Activated CD8-positive, alpha-beta T cell treated with anti-CD3 and anti-CD28 coated beads for 36 hours (primary cell): ENCODE measurements at places on chromosomes 5 and 9.
A peak's percentile ranks its signal among the peaks of the same experiment; 100 is the strongest.

GRCh38 chr5:65034029-65034812 is 265.5 kb downstream of the CWC27 start:
- no peaks in the 10 kb centered on the region for H3K36me3 ChIP-seq
- H3K27ac ChIP-seq, result peak overlapping the region; percentile 80
- no peak for DNase-seq
- H3K4me3 ChIP-seq, result peak overlapping the region; percentile 48

GRCh38 chr9:82524407-82524806 is 535.8 kb downstream of the SPATA31D1 start:
- H3K27me3 ChIP-seq, result no peaks in the 10 kb centered on the region
- H3K4me1 ChIP-seq, result no peaks in the 10 kb centered on the region

GRCh38 chr9:22617156-22617555 is 170.5 kb downstream of the DMRTA1 start:
- H3K4me3 ChIP-seq, result no peak overlapping the region
- no peak for DNase-seq
- H3K27me3 ChIP-seq, result no peaks in the 10 kb centered on the region
- H3K27ac ChIP-seq, result no peak overlapping the region
- H3K36me3 ChIP-seq, result no peaks in the 10 kb centered on the region

- DNase-seq, result no peak
- H3K4me3 ChIP-seq, result no peak overlapping the region
- peaks cover 15% of the 10 kb centered on the region for H3K27me3 ChIP-seq
- no peaks in the 10 kb centered on the region for H3K36me3 ChIP-seq
These were observed 653.6 kb downstream of the RAB3C start for GRCh38 chr5:59236448-59236847.

DNA sequence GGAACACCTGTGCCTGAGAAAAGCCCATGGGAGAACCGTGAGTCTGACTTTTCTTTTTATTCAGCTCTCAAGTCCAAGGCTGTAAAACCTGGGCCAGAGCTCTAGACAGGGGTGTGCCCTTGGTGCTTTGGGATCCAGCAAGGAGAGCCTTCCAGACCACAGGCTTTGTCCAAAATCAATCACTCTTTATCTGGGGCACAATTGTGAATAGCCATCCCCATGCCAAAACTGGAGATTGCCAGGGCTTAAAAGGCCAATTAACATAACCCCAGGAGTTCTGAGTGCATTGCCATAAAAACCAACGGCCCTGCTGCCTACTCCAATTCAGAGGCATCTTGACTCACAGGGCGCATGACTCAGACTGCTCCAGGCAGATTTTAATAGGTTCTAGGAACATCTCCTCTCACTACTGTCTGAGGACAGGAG is 391.8 kb downstream of the ARHGEF28 start:
- peaks cover 5% of the 10 kb centered on the region for H3K27me3 ChIP-seq
- H3K4me1 ChIP-seq, result no peaks in the 10 kb centered on the region
- H3K36me3 ChIP-seq, result no peaks in the 10 kb centered on the region

DNA sequence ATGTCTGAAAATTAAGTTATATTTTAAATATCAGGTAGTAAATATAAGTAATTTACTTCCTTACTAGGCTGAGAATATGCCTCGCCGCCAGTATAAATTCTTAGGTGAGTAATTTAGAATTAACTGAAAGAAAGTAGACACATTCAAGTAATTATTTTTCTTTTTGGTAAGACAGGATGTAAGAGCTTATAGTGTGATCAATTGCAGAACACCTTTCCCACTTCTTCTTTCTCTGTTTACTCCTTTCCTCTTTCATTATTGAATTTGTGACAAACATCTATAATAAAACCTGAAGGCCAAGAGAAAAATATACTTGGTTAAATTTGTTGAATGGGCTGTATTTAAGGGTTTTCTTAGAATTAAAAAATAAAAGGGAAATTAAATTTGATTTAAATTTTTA is 195.1 kb upstream of the CDKN2B start:
- peaks cover 19% of the 10 kb centered on the region for H3K4me1 ChIP-seq
- DNase-seq, result no peak
- no peaks in the 10 kb centered on the region for H3K36me3 ChIP-seq
- no peak overlapping the region for H3K27ac ChIP-seq
- H3K27me3 ChIP-seq, result peaks cover 6% of the 10 kb centered on the region

DNA sequence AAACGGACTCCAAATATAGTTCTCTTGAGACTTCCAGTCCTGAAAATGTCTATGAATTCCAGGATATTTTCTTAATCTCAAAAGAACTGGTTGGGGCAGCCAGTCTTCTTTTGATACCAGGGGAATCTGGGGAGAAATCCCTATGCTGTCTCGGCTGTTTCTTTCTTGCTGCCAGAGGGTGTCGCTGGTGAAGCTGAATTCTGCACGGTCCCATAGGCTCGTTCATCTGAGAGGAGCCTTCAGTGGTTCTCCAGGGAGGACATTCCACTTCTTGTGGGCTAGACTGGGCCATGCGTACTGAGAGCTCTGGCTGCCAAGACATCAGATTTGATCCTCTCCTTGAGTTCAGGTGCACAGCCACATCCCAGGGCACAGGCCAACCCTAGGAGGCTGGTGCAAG is 155.0 kb upstream of the CLINT1 start:
- H3K4me3 ChIP-seq, result no peak overlapping the region
- peaks cover 22% of the 10 kb centered on the region for H3K27me3 ChIP-seq
- DNase-seq, result peak; percentile 7
- H3K36me3 ChIP-seq, result no peaks in the 10 kb centered on the region

GRCh38 chr9:116566677-116567488 is 120.2 kb upstream of the TRIM32 start:
- no peak overlapping the region for H3K4me3 ChIP-seq
- no peaks in the 10 kb centered on the region for H3K27me3 ChIP-seq
- no peak overlapping the region for H3K27ac ChIP-seq
- H3K36me3 ChIP-seq, result no peaks in the 10 kb centered on the region
- H3K4me1 ChIP-seq, result no peaks in the 10 kb centered on the region

DNA sequence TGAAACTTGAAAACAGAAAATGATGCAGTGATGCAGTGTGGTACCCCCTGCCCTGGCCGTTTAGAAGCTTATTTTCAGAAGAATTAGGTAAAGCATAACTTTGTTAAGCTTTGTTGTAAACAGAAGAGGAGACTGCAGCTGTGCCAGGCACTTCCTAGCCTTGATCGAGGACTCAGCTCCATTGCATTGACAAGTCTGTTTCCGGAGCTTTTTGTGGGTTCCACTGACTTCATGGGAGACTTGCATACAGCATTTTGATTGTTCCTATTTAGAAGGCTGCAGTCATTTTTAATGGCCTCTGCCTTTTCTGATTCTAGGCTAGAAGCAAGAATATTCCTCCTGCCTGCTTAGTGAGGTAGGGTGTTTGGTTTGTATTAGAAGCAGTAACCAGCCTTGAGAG is 12.3 kb downstream of the MVB12B start:
- no peak overlapping the region for H3K27ac ChIP-seq
- H3K36me3 ChIP-seq, result peaks cover 8% of the 10 kb centered on the region
- H3K4me3 ChIP-seq, result no peak overlapping the region
- H3K4me1 ChIP-seq, result peaks cover 6% of the 10 kb centered on the region
- no peaks in the 10 kb centered on the region for H3K27me3 ChIP-seq

- H3K36me3 ChIP-seq, result no peaks in the 10 kb centered on the region
- no peak overlapping the region for H3K27ac ChIP-seq
- no peak for DNase-seq
- peaks cover 16% of the 10 kb centered on the region for H3K4me1 ChIP-seq
These were observed 98.3 kb upstream of the CDKN2B start for GRCh38 chr9:22107202-22108045.

DNA sequence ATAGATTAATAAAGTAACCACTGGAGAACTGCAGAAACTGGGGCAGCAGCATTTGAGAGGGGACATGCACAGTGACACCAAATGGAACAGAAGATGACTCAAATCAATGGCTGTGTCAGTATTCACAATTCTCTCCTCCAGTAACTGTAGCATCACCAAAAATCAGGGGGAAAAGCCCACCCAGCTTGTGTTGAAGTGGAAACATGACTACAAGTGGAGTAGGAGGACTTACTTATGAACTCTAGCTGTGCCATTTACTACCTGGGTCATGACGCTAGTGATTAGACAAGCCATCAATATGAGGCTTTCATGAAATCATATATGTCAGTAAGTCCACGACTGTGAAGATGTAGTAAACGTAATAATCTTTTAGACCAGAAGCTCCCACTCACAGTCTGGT is 199.8 kb upstream of the PTGER4 start:
- peak overlapping the region; percentile 83 for H3K27ac ChIP-seq
- H3K27me3 ChIP-seq, result no peaks in the 10 kb centered on the region
- H3K4me3 ChIP-seq, result peak overlapping the region; percentile 51
- no peaks in the 10 kb centered on the region for H3K36me3 ChIP-seq
- DNase-seq, result peak; percentile 50

GRCh38 chr5:26390608-26391007 is 647.8 kb downstream of the CDH9 start:
- no peaks in the 10 kb centered on the region for H3K36me3 ChIP-seq
- H3K27ac ChIP-seq, result no peak overlapping the region
- H3K27me3 ChIP-seq, result no peaks in the 10 kb centered on the region
- no peak for DNase-seq

GRCh38 chr9:110030632-110031031 is 177.3 kb downstream of the C9orf152 start:
- no peaks in the 10 kb centered on the region for H3K36me3 ChIP-seq
- no peak overlapping the region for H3K27ac ChIP-seq
- H3K4me1 ChIP-seq, result peaks cover 13% of the 10 kb centered on the region
- H3K4me3 ChIP-seq, result no peak overlapping the region
- DNase-seq, result no peak

GRCh38 chr5:69032009-69032408 is 61.8 kb upstream of the SLC30A5 start:
- H3K27me3 ChIP-seq, result peaks cover 2% of the 10 kb centered on the region
- no peak overlapping the region for H3K27ac ChIP-seq
- H3K4me1 ChIP-seq, result no peaks in the 10 kb centered on the region
- no peaks in the 10 kb centered on the region for H3K36me3 ChIP-seq

- no peak overlapping the region for H3K4me3 ChIP-seq
- H3K27ac ChIP-seq, result no peak overlapping the region
- peaks cover 73% of the 10 kb centered on the region for H3K27me3 ChIP-seq
- H3K4me1 ChIP-seq, result peaks cover 23% of the 10 kb centered on the region
These were observed 5.1 kb downstream of the GDNF start for GRCh38 chr5:37834542-37835379.

DNA sequence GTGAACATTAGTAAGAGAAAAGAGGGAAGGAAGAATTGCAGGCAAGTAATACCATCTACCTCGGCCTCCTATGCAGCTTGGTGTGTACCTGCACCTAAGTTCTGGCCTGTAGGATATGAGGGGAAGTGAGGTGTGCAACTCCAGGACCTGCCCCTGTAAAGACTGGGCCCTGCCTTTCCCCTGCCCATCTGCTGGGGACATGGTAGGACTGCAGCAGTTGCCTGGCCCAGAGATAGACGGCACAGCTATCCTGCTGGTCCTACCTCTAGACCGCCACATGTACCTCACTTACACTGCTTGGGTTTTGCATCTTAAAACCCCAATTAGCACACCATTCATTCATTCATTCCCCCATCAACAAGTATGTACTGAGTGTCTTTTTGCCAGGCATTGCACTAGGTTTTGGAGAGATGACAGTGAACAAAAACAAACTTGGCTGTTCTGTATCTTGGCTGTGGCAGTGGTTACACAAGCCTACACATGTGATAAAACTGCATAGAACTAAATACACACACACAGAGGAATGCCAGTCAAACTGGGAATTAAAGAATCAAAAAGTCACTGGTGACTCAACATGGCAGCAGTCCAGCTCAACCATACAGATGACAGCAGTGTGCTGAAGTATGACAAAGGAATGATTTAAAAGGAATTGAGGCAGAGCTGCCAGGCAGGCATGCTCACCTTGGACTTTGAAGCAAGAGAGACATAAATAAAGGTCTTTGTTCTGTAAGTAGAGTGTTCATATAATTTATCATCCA is 23.3 kb upstream of the MGAT1 start:
- H3K36me3 ChIP-seq, result peaks cover 21% of the 10 kb centered on the region
- peaks cover 26% of the 10 kb centered on the region for H3K4me1 ChIP-seq
- H3K27me3 ChIP-seq, result no peaks in the 10 kb centered on the region
- H3K27ac ChIP-seq, result no peak overlapping the region
- peak; percentile 32 for DNase-seq

GRCh38 chr9:92771309-92771708 is 6.7 kb upstream of the BICD2 start:
- no peaks in the 10 kb centered on the region for H3K36me3 ChIP-seq
- peaks cover 3% of the 10 kb centered on the region for H3K27me3 ChIP-seq
- H3K4me1 ChIP-seq, result peaks cover 8% of the 10 kb centered on the region
- DNase-seq, result no peak
- no peak overlapping the region for H3K4me3 ChIP-seq

- no peak overlapping the region for H3K27ac ChIP-seq
- no peak for DNase-seq
- no peaks in the 10 kb centered on the region for H3K4me1 ChIP-seq
- no peak overlapping the region for H3K4me3 ChIP-seq
- no peaks in the 10 kb centered on the region for H3K36me3 ChIP-seq
These were observed 46.9 kb downstream of the ACTBL2 start for GRCh38 chr5:57435701-57436134.

DNA sequence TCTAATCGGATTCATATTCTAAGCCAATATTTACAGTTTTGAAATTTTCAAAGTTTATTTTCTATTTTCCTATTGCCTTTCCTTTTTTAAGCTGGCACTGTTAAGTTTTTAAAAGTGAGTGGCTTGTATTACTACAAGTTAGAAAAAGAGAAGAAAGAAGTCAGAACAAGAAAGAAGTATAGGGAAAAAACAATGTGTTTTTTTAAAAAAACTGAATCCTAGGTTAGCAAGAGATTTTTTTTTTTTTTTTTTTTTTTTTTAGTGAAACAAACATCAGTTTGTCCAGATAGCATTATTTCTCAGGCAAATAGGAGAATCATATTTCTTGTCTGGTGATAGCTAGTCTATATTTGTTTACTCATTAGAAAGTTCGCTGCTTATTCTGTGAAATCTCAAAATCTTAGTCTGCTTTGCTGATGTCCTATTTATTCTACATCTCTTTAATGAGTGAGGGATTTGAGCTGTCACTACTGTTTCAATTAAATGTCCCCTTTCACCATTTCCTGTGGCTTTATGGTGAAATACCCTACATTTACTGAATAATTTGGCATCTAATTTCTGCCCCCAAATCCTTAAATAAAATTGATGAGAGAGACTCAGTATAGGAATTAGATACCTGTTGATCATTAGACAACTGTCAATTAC is 19.1 kb upstream of the LMNB1 start:
- no peaks in the 10 kb centered on the region for H3K27me3 ChIP-seq
- peaks cover 38% of the 10 kb centered on the region for H3K4me1 ChIP-seq
- H3K27ac ChIP-seq, result peak overlapping the region; percentile 72
- no peak for DNase-seq

GRCh38 chr5:133698646-133699526 is 86.5 kb upstream of the FSTL4 start:
- peaks cover 15% of the 10 kb centered on the region for H3K4me1 ChIP-seq
- peak overlapping the region; percentile 16 for H3K27ac ChIP-seq
- H3K4me3 ChIP-seq, result no peak overlapping the region
- H3K27me3 ChIP-seq, result no peaks in the 10 kb centered on the region
- H3K36me3 ChIP-seq, result no peaks in the 10 kb centered on the region
